ENCODE measurements at places on chromosomes 16 and 17.

DNA sequence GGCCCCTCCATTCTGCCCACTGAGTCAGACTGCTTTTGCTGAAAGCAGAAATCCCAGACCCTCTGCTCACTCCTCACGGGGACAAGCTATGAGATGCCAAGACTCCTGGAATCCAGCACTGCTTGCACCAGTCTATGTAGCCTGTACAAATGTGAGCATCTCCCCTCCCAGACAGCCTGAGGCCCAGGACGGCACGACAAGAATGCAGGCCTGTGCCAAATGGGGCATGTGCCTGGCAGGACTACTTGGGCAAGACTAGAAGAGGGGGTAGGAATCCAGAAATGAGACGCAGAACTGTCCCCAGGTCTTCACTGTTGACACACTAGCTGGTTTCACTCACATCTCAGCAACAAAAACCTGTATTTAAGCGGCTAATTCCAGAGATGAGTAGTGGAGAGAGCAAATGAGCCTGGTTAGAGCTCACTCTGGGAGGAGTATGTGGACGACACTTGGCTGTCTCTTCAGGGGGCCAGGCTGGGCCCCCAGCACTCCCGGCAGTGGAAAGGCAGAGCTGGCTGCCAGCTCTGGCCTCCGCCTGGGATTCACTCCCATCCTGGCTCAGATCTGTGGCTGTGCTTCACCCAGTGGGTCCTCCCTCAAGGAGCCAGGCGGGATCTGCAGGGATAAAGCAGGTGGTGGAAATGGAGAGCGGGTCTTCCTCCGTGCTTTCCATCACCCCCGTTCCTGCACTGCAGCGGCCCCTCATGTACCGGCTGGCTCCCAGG lies 2.9 kb upstream of the MYO1C start:
- DNase-seq, result no peak

DNA sequence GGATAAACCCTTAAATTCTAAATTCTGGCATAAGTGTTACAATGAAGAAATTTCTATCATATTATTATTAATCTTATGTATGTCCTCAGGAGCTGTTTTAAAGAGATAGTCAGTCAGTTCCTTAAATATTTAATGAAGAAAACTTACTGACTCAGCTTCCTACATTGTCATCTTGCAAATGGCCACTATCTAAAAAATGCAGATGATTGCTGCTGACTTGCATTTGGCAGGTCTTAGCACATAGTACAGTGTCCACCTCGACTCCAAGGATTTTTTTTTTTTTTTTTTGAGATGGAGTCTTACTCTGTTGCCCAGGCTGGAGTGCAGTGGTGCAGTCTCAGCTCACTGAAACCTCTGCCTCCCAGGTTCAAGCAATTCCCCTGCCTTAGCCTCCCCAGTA lies 55.1 kb upstream of the CORO6 start:
- no peak for DNase-seq

DNA sequence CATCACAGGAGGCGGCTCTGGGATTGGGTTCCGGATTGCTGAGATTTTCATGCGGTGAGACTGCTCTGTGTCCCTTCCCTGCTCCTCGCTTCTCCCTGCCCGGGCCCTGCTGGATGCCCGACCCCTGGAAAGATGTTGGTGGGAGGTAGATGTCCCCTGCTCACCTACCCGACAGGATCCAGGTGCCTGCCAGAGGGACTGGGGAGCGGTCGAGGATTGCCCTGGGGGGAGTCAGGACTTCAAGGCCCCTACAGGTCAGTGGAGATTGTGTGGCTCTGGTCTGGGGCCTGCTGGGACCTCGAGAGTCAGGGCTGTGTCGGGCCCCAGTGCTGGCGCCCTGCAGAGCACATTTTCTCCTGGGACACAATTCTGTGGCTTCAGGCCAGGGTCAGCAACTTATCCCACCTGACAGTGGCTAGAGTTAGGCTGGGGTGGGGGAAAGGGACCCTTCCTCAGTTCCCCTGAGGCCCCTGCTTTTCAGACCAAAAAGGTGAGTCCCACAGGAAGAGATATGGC lies 3.3 kb downstream of the DECR2 start:
- DNase-seq, result no peak

- DNase-seq, result no peak
Measured at GRCh38 chr16:55830658-55831294, 2.1 kb downstream of the CES1 start.

GRCh38 chr16:85911251-85911930 lies 12.4 kb downstream of the IRF8 start:
- no peak for DNase-seq

DNA sequence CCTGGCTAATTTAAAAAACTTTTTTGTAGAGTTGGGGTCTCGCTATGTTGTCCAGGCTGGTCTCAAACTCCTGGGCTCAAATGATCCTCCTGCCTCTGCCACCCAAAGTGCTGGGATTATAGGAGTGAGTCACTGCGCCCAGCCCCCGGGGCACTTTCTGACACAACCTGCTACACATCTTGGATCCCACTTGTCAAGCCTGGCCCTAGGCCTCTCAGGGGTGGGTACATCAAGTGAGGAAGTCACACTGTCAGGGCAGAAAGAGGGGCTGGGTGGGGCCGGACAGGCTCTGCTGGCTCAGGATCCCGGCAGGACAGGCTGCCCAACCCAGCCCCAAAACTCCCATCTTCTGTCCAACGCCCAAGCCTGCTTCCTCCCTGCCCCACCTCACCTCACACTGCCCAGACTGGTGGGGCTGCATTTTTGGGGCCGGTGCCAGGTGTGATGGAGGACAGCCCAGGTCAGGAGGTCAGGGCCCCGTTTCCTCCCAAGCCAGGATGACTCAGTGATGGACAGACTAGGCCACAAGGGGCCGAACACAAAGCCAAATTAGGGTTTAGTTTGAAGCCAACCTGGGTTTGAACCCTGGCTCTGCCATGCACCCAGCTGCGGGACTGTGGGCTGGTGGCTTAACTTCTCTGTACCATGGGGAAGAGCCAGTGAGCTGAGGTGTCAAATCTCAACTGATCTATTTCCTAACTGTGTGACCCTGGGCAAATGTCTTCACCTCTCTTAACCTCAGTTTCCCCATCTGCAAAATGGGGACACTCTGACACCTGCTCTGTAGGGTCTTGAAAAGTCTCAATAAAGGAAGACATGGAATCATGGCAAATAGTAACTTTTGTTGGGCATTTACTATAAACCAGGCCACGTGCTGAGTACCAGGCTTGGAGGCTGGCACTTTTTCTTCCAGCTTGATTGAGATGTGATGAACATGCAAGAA lies 8.9 kb upstream of the PPL start:
- no peak for DNase-seq

GRCh38 chr17:43314611-43315011 lies 80.8 kb upstream of the RNU2-1 start:
- DNase-seq, result no peak

DNA sequence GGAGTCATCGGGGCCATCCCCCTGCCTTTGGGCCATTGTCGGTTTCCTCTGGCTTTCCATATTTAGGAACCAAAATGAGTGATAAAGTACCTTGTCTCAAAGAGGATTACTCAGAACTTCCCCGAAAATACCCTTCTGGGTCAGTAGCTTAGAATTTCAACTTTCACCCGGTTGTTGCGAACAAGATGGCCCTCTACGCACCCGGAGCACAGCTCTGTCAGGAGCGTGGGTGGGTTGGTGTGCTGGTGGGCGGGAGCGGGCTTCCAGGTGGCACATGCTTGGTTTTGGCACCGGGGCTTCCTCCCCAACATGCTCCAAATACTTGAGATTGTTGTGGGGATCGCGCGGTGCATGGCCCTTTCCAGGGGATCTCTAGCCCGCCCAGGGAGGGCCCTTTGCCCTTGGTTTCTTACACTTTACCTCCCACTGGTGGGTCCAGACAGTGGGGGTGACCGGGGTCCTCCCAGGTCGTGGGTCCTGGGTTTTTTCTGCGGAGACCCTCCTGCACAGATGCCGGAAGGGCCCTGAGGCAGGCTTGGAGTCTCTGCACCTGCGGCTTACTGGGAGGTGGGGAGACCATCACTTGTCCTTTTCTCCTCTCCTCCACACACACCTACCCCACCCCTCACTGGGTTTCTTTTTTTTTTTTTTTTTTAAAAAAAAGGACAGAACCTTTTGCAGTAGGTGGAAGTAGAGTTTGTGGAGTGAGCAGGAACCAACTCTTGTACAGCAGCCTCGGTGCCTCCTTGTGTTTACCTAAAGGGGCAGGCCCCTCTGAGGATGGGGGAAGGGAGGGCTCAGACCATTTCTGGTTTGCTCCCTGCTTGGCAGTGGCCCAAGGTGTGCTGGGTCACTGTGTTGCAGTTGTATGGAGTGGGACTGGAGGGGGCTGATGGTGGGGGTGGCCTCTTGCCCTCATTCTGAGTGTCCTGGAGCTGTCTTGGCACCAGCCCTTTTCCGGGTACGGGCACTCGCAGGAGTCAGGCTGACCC lies 142.1 kb downstream of the SEC14L1 start:
- no peak for DNase-seq

GRCh38 chr17:4604111-4604644 lies 19.8 kb downstream of the SMTNL2 start:
- no peak for DNase-seq

DNA sequence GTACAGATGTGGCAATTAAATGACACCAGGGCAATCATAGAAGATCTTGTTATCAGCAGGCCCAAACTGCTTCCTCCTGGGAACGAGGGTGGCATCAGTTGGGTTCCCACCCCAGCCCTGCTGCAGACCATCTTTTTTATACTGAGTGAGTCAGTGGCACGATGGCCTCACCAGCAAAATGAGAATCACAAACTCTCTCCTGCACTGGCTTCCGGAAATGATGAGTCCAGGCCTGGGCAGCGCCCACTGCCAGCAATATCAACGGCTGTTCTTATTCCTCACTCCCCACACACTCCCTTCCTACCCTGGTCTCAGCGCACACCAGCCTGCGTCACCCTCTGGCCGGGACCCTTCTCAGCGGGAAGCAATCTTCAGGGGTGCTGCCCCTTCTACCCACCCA lies 340.3 kb downstream of the FOXL1 start:
- DNase-seq, result no peak

DNA sequence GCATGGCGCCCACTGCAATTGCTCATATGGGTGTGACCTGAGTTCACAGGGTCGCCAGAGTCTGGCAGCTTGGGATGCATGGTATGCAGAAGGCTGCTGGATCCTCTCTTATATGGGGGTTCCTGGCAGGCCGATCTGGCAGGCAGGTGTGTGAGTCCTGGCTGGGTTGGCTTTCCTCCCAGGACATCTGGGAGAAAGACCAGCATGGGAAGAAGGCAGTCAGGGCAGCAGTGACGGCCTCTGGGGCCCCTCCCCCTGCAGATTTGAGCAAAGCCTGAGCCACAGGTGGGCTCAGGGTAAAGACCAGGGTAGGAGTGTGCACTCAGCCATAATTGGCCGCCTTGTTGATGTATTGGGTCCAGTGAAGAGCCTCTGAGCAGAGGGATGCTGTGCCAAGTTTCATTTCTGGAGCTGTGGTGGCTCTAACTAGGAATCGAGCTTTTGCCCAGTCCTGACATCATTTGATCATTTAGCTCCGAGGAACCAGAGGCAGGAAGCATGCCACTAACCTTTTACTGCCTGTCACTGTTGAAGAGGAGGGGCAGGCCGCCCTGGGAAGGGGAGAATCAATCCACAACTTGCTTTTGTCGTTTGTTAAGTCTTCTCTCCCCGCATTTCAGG lies 174.3 kb downstream of the CCDC182 start:
- DNase-seq, result no peak

DNA sequence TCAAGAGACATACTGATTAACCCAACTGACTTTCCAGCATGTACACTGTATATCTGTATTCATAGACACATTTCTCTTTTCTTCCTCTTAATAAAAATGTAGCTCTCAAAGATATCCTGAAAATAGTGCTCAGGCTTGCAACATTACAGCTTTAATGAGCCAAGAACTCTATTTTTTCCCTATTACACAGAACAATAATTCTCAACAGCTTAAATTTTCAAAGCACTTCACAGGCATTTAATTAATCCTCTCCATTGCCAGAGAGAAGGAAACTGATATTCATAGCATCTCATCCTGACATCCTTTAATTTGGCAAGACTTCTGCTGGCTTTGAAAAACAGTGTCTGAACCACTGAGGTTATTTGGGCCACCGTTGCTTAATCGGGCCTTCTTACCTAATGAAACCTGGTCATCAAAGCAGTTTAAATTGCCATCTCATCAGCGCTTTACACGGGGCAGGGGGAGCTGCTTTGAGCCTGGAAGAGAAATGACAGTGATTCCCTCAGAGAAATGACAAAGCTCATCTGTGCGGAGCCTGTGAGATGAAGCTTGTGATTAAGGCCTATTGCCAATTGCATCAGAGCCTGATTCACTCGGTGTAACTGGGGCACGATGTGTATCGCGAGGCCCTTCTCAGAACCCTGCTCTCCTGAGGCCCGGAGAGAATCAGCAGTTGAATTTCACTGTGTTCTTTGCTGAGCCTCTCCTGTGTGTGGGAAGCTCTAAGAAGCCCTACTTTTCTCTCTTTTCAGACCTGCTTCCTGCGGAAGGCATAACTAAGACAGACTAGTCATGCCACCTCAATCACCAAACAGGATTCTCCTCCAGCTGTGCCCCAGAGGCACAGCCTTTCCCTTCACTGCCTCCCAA lies 8.5 kb upstream of the SIAH1 start:
- DNase-seq, result no peak

DNA sequence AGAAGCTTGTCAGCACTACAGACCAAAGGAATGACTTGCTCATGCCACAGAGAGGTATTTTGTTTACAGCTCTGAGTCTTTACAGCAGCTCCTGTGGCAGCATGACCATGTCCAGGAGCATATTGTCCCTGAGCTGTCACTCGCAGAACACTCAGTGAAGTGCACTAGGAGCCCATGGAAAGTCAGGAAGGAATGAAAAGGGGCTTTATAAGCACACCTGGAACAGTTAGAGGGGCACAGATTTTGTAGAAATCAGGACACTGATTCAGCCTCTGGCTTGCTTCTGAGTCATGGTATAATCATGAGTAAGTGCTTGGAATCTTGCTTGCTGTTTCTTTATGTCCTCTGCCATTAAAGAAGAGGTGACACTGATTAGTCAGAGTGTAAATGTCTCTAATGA lies 41.0 kb downstream of the TADA2A start:
- no peak for DNase-seq

DNA sequence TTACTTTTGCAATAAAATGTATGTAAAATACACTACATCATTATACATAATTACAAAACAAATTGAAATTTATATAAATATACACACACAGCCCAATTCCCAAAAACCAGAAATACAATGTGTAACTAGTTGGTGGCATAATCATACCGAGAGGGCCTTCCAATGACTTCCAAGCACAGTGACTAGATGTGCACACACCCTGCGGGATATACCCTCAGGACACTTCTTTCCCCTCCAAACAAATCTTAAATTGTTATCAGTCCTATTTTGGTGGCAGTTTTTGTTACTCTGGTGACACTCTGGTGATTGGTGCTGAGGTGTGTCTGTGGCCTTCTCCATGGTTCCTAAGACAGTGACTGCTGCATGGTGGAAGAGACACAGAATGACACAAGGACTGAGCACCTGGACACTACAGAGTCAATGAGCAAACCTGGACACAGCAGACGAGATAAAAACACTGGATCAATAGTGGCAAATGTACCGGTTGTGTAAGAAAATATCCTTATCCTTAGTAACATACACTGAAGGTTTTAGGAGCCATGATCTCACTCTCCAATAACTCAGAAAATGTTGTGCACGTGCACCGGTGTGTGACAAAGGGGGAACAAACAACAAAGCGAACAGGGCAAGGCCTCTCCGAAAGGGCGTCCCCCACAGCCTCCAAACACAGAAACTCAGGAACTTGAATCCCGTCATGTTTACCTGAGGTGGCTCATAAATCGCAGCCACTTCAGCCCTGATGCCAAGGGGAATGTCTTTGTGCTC lies 32.9 kb downstream of the NPLOC4 start:
- DNase-seq, result no peak
